H1 (cell line): ENCODE measurements at places on chromosomes 2 and 18.
A peak's percentile ranks its signal among the peaks of the same experiment; 100 is the strongest.

DNA sequence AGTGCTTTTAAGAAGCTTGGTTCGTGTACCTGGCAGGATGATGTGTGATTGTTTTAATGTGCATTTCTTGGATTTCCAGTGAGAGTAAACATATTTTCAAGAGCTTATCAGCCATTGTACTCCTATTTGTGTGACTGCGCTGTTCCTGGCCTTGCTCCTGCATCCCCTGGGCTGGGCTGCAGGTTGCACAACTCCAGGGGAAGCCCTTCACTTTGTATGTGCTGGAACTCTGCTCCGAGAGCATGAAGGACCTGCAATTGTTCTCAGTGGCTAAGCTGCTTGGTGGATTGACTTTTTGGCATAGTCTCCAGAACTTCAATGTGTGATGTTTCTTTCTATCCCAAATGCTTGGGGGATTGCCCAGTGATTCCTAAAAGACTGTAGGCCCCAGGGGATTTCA lies 18.8 kb downstream of the ATP6V1C2 start:
- no peak for DNase-seq

DNA sequence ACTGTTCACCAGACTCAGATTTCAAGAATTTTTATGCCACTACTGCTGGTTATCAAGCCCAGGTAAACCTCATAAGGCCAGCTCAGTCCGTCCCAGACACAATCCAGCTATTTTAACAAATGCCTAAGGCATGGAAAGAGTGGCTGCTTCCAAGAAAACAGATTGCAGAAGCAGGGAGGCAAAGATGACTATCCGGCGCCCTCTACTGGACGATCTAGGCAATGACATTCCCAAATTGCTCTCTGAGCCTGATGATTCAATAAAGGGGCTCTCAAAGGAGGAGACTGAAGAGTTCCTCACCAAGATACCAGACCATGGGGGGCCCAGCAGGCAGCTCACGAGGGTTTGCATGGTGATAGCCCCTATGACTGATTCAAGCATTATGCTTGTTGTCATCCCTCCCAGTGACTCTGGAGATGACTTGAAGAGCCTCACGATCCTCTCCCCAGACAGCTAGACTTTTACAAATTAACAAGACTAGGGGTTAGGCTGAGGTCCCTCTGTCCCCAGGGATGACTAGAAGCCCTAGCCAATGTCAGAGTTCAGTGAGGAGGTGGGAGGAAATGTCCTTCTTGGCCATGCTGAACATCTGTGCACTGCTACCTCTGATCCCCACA lies 25.0 kb downstream of the SERPINB8 start:
- DNase-seq = peak; percentile 77

DNA sequence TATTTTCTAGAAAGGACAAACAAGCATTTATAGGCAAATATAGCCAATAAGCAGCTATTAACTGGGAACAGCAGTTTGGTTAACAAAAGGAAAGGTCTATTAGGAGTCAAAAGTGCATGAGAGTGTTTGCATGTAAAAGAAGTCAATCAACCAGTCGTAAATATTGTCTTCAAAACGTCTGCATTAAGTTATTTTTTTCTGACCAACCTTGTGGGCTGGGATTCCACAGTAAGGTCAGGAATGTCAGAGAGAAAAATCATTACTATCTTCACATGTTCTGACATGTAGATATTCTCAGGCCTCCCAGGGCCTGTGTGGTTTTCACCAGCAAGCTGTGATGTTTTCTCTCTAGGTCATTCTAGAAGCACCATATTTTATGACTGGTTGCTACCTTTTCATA lies 922.5 kb downstream of the SUCLG1 start:
- DNase-seq = no peak

GRCh38 chr18:9065864-9066263 lies 36.6 kb upstream of the NDUFV2 start:
- DNase-seq = no peak

GRCh38 chr18:74040459-74041332 lies 106.9 kb downstream of the FBXO15 start:
- DNase-seq = peak; percentile 88

GRCh38 chr2:151347906-151348305 lies 9.5 kb upstream of the TNFAIP6 start:
- no peak for DNase-seq

DNA sequence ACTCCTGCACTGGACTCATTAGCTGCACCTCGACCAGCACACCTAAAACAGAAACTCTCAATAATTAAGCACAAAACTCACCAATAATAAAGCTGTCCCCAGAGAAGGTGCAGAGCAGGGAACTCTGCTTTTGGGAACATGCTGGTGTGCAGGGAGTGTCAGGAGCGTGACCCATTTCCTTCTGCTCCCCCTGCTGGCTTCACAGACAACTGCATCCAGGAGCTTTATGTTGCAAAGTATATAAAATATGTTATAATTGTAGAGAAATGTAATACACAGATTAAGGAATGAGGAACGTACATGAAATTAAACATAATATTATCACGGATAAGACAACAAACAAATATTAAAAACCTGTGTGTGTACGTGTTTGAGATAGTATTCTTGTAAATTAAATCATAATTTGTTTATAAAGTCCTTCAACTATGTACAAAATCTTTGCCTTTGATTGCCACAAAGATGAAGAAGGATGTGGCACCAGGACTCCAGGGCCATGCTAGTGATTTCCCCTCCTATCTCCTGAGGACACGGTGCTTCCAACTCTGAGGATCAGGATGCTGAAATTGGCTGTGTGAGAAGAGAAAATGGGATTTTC lies 68.6 kb upstream of the MAL start:
- DNase-seq = no peak

GRCh38 chr18:5106730-5107129 lies 90.3 kb downstream of the AKAIN1 start:
- DNase-seq = no peak

DNA sequence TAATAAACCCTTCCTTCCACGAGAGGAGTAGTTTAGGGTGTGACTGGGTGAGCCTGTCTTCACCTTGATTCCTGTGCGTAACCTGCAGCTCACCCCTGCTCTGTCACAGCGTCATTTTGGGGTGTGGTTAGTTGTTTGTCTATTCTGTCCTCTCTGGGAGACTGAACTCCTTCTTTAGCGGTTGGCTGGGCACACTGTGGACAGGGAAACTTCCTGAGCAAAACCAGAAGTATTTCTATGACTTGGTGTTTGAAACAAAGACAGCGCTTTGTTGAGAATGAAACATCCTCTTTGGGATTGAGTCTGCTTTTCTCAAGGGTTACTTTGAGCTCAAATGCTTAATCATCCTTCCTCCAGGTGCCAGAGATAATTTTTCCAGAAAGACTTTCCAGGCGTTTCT lies 270.7 kb downstream of the HRH4 start:
- DNase-seq = no peak

- no peak for DNase-seq
Measured at GRCh38 chr2:207139552-207139951, 26.2 kb downstream of the KLF7 start.

- no peak for DNase-seq
Measured at GRCh38 chr2:101354420-101355311, 32.6 kb downstream of the CREG2 start.

- DNase-seq = no peak
Measured at GRCh38 chr2:119718501-119719260, 39.7 kb downstream of the TMEM177 start.

DNA sequence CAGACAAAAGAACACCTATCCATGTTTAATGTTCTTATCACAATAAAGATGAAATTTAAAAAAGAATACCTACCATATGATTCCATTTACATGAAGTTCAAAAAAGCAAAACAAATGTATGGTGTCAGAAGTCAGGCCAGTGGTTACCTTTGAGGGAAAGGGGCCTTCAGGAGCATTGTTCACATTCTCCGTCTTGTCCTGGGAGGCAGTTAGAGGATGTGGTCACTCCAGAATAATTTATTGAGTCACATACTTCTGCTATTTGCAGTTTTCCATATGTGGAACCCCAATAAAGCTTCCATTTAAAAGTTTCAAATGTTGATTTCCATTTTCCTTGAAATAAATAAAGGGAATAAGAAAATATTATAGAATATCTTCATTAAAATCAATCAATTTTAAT lies 41.6 kb upstream of the POU3F3 start:
- no peak for DNase-seq

DNA sequence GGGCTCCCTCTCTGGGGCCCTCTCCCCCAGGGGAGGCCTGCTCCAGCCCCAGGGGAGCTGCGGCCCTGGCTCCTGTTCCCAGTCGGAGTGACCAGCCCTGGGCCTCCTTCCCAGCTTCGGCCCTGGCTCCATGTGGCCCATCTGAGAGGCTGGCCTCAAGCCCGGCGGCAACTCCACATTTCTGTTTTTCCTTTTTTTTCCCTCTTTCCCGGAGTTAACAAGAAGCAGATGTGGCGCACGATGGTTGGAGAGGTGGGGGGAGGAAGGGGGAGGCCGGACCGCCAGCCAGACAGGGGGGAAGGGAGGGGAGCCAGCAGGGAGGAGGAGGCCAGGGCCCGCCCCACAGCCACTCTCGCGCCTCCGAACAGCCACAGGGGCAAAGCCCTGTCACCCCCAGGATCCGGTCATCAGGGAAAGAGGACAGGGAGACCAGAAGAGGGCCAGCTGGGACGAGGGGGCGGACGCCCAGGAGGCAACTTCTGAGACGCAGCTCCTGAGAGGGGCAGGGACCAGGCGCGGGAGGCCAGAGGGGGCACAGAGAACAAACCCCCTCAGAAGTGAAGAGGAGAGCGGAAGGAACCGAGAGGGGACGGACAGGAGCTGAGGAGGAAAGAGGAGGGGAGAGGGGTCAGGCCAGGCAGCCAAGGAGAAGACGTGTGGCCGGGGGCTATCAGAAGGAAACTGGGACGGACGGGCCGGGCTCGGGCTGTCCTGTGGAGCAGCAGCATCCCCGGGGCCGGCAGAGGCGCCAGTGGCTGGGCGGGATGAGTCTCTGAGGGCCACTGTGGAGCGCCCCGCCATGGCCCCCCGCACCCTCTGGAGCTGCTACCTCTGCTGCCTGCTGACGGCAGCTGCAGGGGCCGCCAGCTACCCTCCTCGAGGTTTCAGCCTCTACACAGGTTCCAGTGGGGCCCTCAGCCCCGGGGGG lies at the start of gene EMILIN1:
Gene EMILIN1 (plus strand): TSS at position 349 of the 928 bp plus-strand sequence. CDS start 451 bp downstream, at position 800.
- DNase-seq = peak; percentile 53

DNA sequence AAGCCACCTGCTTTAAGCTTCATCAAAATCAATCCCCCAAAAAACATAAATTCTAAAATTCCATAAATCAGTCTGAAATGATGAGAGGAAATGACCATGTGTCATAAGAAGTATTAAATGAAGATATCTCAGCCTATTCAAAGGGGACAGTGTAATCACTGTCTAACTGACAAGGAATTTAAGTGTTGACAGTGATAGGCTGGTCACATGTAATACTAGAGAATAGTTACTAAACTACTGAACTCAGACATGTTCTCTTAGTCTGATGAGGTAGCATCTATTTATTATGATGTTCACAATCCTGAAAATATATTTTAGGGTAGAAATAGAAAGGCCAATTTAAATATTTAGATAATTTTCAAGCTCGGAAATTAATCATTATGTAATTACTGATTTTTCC lies 216.1 kb downstream of the L3MBTL4 start:
- no peak for DNase-seq

DNA sequence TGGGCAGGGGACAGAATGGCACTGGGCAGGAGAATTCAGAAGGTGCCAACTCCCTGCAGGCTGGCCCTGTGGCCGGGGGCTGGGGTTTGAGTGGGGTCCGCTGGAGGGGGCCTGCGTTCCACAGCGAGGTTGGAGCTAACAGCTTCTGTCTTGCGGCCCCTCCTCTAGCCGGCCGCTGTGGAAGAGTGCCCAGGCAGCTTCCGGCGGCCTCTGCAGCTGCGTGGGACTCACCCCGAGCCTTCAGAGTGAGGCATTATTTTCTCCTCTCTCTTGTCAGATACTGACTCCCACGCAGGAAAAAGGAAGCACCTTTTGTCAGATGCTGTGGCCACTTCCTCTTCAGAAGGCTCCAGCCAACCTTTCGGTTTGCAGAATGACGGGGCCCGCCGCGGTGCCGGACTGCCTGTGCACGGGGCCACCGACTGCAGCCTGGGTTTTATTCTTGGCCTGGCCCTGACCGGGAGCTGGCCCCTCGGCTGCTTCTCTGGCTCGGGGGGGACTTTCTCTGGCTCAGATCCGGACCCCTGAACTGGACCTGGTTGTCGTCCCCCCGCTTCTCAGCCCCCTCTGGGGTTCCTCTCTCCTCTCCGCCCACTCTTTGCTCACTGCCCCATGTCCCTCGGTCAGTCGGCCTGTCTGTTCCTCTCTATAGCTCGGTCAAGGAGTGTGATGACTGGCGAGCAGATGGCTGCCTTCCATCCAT lies 40.1 kb downstream of the ARHGAP25 start:
- no peak for DNase-seq

DNA sequence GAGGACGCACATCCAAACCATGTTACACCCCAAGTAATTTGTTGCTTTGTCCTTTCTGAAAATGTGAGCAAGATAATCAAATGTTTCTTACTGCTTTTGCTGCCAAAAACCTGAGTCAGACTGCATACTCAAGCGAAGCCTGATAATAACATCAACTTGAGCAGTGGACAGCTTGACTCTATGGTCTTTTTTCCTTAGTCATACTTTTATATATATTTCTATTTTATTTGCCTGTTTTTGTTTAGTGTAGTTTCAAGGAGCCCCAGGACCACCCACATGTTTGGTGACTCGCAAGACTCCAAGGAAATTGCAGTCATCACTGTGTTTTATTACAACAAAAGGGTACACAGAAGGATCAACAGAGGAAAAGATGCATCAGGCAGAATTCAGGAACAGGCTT lies 688.4 kb upstream of the PIK3C3 start:
- no peak for DNase-seq

DNA sequence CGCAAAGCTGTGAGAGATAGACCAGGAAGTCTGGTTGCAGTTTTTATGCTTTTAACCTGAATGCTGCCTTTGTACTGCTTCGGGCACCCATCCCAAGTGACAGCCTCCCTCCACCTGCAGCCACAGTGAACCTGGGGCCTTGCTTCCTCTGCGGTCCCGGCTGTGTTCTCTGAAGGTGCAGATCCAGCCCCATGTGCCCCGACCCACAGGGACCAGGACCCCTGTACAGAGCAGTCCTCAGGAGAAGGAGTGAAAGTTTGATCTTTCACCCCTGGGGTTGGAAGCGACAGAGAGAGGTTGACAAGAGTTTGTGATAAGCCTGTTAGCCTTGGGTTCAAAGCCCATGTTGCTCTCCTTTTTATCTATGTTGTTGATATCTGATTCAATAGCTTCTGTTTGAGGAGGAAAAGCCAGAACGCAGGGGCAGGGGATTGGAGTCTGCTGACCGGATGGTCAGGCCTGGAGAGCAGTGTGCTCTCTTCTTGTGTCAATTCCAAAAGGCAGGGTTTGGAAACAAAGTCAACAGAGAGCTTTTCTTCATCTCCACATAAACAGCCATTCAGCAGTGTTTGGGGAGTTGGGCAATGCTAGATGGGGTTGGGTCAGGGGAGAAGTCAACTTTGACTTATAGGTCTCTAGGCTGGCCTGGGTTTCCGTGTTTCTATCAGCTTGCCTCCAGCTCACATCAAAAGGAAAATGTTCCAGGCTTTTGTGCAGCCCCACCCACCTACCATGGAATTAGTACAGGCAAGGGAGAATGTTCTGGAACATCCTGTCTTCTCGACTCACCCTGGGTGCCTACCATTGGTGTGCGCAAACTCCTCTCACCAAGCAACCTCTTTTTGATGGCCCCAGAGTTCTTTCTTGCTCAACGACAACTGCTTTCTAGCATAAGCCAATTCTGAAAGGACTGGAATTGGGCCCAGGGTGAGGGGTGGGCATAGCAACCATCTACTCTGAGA lies 214.9 kb downstream of the ALPK2 start:
- no peak for DNase-seq
